Fibroblast of gingiva (primary cell): ENCODE measurements at places on chromosomes 1 and 21.
A peak's percentile ranks its signal among the peaks of the same experiment; 100 is the strongest.

DNA sequence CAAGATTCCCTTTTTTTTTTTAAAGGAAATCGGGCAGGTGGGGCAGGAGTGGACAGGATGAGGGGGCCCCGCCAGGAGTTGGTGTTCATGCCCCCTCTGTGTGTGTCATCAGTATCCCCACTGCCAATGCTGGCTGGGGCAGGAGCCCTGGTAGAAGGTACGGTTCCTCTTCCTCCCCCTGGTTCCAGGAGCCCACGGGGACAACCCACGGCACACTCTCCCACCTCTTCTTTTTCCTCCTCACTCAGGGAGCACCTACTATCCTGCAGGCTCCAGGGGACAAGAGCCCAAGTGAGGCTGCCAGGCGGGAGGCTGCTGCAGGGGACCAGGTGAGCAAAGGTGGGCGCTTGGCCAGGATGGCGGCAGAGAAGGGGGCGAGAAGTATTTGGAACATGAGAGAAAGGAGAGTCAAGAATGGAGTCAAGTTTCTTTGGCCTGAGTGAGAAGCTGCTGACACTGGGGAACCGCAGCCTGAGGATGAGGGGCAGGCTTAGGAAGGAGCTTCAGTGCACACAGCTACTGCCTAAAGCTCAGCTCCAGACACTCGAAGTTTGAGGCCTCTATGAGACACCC is 26.5 kb downstream of the ECE1 start:
- DNase-seq = no peak

DNA sequence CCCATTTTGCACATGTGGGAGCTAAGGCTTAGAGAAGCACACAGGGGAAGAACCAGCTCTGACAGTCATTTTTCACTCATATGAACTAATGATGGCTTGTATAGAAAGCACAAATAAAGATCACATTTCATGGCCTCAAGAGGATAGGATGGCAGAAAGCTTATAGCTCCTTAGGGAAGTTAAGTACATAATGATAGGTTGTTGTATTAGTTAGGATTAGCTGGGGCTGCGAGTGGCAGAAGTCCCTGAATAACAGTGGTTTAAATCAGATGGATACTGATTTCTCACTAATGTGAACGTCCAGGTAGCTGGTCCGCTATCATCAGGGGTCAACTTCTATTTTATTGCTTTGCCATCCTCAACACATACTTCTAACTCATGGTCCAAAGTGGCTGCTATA is 284.0 kb downstream of the RPS6KC1 start:
- no peak for DNase-seq

DNA sequence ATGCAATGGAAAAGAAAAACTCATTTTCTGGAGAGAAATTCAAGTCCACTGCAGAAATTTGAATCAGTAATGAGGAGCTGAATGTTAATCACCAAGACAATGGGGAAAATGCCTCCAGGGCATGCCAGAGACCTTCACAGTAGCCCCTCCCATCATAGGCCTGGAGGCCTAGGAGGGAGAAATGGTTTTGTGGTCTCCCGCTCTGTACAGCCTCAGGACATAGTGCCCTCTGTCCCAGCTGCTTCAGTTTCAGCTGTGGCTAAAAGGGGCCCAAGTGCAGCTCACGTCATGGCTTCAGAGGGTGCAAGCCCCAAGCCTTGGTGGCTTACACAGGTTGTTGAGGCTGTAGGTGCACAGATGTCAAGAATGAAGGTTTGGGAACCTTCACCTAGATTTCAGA is 223.0 kb downstream of the GRIK1 start:
- no peak for DNase-seq

DNA sequence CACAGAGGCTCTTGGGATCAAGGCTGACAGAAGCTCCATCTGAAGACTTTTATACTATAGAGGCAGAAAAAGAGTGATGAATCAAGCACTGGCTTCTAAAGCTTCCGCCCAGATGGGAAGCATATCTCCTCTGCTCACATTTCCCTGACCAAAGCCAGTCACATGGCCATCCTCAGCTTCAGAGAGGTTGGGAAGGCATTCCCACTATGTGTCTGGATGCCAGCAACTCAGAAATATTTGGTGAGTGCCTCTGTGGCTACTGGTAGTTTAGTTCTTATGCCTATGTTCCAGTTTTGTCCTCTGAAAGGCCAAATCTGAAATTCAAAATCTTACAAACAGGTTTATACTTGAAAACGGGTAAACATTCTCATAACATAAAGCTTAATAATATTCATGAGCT is 9.9 kb upstream of the DISC1 start:
- no peak for DNase-seq

GRCh38 chr21:37514038-37514667 is 147.6 kb downstream of the DYRK1A start:
- no peak for DNase-seq

DNA sequence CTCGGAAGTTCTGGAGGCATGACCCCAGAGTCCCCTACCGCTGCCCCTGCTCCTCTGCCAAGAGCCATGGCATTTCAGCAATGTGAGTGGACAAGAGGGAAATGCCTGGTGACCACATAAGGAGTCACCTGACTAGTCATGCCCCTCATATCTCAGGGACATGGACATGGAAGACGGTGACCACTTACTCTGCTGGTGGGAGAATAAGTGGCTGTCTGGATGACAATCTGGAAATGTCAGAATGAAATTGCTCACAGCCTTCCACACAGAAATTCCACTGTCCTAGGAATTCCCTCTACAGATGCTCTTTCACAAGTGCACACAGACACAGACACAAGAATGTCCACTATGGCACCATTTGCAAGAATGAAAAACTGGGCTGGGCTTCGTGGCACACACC is 24.3 kb upstream of the PLEKHG5 start:
- DNase-seq = no peak

GRCh38 chr1:198160222-198160621 is 3.4 kb downstream of the NEK7 start:
- no peak for DNase-seq

- peak; percentile 74 for DNase-seq
Observed at GRCh38 chr1:65812065-65812464, 19.4 kb downstream of the PDE4B start.

GRCh38 chr1:1203561-1204424 is 2.6 kb downstream of the TNFRSF18 start:
- no peak for DNase-seq

DNA sequence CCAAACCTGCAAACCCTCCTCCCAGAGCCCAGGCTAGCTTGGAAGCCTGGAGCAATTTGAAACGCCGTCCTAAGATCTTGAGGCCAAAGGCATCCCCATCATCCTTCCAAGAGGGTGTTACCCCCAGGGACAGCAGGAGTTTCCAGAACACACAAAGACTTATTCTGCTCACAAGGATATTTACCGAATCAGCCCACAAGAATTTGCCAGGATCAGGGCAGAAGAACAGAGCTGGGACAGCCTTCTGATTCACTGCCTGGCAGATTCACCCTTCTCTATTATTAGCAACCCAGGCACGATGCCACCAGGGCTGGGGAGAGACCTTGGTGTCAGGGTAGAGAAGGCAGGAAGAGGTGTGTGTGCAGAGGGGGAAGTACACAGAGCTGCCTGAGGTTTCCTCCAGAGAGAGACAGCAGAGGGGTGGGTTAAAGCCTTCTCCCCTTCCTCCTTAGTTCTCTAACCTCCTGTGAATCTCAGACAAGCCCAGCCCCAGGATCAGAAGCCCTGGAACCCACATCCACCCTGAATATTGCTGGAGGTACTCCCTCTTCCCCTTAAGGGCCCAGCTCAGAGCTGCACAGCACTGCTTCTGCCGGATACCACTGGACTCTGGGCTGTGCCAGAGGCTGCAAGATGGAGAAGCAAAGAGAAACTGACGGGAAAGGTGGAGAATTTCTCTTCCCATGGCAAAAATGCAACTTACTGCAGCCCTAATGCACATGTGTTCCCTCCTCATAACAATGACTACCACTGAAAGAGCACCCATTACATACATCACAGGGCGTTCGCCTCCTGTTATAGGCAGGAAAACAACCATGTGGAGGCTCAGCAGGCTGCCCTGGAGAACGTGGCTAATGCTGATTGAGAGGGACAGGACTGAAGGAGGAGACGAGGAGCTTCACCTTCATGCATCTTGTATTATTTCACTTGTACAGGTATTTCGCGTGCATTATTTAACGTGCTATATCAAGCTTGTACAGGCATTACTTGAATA is 61.8 kb downstream of the ITPKB start:
- DNase-seq = peak; percentile 95

- DNase-seq = no peak
Observed at GRCh38 chr1:53518775-53519174, 59.6 kb downstream of the DMRTB1 start.

DNA sequence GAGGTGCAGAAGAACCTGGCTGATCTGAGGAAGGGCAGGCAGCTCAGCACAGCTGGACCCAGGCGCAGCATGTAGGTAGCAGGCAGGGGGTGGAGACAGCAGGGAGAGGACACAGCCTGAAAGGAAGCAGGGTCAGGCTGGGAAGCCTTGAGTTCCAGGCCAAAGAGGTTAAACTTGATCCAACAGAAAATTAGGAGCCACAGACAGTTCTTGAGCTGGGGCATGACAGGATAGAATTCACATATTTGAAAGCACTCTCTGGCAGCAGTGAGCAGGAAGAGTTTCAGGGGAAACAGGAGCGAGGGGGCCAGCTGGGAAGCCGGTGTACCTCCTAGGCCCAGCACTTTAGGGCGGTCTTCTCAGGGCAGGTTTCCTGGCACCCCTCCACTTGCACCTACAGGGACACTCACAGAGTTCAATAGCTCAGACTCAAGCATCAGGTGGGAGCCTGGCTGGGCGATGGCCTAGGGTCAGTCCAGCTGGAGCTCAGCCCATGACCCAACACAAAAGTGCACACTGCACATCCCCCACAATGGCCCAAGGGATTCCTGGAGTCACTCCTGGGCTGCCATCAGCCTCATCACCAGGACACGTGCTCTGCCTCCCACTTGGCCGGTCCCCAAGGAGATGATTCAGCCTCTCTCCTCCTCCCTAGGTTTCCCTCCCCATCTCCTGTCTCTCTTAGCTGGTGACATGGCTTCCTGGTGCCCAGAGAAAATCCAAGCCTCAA is 22.7 kb downstream of the MATN1 start:
- peak; percentile 77 for DNase-seq

- DNase-seq = no peak
Observed at GRCh38 chr1:65178235-65178634, 30.2 kb downstream of the AK4 start.

DNA sequence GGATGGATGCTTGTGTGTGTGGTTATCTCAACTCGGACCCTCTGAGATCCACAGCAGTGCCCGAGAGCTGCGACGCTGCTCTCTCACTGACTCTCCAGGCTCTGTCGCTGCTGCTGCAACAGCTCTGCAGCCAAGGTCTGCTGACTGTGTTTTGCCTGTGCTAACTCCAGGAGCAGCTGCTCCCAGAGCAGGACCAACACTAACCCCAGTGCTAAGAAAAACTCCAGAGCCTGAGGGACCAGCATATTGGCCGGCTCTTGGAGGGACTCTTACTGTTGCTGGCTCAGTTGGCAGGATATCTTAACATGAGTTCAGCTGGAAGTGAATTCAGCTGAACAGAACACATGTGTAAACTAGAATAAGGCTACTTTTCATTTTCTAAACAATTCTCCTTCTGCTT is 4.4 kb downstream of the LCE2C start:
- no peak for DNase-seq

GRCh38 chr1:224959656-224960055 is 30.2 kb downstream of the DNAH14 start:
- no peak for DNase-seq

GRCh38 chr1:63723602-63724001 is 50.2 kb upstream of the ROR1 start:
- no peak for DNase-seq
